NCI-H146 (cell line): ENCODE measurements at places on chromosomes 7 and 10.

DNA sequence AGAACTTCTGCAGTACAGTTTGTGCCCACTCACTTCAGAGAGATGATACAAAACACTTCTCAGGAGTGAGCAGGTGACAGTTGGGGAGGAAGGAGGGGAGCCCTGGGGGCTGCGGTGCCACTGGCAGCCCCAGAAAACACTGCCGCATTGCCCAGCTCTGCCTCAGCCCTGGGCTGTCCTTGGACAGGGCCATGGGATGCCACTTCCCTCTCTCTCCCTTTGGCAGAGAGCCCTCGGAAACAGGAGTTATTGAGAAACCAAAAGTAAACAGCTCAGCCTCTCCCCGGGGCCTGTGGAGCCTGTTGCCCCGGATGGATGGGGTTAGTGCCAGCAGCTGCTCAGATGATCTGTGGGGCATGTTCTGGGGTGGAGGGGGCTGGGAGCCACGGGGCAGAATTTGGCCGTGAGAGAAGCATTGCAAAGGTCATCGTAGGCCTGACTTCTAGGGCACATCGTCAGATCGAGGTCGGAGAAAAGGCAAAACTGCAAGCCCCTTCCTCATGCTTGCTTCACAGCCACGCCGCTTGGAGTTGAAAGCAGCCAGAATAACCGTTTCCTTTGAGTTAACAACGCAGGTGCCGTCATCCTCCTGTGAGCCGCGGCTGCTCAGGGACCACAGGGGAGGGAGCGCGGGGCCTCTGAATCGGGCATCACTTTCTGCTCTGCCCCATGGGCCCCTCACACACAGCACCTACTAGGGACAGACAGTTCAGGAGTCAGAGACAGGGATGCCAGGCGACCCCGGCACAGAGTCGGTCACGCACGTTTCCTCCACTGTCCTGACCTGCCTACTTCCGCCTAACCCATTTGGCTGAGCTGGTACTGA, 256.4 kb downstream of the CAMK1D start:
- DNase-seq: peak; percentile 79

DNA sequence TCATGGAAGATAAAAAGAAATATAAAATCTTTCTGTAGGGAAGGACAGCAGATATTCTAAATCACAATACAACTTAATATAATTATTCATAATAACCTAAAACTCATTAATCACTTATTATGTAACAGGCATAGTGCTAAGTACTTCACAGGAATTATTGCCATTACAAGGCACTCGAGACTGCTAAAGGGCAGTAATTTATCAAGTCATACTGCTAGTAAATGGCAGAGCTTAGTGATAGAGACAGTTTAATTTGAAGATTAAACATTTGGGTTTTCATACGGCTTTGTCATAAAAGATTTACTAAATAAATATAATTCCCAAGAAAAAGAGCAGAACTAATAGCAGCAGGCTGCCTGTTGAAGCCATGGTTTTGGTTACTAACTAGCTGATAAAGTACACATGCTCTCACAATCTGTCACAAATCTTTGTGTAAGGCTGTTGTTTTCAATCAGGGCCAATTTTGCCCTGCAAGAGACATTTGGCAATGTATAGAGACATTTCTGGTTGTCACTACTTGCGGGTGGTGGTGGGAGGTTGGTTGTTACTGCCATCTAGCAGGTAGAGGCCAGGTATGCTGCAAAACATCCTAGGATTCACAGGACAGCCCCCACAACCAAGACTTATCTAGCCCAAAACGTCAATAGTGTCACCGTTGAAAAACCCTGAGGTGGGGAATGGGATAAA, 233.3 kb upstream of the CACNA2D1 start:
- peak; percentile 50 for DNase-seq

DNA sequence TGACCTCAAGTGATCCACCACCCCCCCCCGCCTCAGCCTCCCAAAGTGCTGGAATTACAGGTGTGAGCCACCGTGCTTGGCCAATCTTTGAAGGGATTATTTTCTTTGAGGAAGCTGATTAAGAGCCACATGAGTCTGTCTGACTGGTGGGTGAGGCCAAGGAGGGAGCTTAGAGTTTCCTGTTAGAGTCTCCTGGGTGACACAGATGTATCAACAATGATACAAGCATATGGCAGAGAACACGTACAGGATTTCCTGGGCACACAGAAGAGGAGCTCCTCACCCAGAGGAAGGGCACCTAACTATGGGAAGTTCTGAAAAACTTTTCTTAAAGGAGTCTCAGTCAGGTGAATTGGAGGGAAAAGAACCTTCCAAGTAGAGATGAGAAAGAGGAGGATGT, 69.4 kb downstream of the GOLGA7B start:
- no peak for DNase-seq

GRCh38 chr7:157612664-157613561, 276.1 kb downstream of the DNAJB6 start:
- DNase-seq: no peak

DNA sequence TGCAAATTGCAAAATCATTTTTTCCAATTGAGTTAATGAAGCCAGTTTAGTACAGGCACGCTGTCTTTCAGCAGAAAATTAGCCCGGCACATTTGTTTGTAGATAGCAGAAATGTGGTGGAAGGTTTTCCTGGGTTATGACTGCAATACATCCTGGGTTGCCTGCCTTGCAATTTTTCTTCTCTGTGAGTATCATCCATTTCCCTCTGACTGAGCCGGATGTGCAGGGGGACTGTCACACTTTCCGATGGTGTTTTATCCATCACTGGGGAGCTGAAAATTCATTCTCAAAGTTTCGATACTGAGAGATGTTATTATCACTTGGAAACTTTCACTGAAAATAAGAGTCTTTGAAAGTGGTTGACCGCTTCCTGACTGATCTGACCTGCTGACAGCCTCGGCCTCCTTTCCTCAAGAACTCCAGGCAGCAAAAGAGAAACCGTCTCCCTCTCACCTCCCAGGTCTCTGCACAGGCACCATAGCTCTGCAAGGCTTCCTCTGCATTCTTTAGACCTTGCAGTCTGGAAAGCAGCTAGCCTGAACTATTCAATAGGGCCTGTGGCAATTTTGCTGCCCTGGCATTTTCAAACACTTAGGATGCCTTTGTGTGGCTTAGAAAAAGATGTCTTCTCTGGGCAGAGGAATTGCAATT, 320.8 kb upstream of the NRP1 start:
- DNase-seq: no peak
